ENCODE measurements at places on chromosomes 16 and 17. TPM values are rescaled to one million over a fixed set of nuclear protein-coding genes. Genes with fewer than 3 reads are reported as not detected.

TSNAXIP1 gene
- 0.52 TPM for total RNA-seq

- no peak for DNase-seq
Observed at GRCh38 chr16:411576-412265, 10.0 kb downstream of the DECR2 start.

TNS4 gene
- total RNA-seq: 15.5 TPM

DNA sequence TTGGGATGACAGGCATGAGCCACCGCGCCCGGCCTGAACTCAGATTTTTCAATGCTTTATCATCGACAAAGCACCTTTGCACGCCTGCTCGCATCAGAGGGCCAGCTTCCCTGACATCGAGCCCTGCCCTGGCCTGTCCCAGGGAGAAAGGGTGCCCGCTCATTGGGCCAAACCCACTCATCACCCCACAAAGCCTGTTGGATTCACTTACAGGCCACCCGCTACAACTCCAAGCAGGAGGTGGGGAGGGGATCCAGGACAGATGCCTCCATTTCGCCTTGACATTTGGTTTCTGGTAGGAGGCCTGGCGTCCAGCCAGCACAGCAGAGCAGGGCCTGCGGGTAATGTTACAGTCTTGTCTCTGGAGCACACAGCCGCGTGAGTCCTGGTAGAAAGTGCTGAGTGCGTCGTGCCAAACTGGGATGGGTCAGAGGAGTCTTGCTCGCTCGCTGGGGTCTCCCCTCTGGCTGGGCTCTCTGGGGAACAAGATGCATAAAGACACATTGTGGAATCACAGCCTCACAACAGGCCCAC, 19.8 kb downstream of the SMTNL2 start:
- no peak for DNase-seq

DNA sequence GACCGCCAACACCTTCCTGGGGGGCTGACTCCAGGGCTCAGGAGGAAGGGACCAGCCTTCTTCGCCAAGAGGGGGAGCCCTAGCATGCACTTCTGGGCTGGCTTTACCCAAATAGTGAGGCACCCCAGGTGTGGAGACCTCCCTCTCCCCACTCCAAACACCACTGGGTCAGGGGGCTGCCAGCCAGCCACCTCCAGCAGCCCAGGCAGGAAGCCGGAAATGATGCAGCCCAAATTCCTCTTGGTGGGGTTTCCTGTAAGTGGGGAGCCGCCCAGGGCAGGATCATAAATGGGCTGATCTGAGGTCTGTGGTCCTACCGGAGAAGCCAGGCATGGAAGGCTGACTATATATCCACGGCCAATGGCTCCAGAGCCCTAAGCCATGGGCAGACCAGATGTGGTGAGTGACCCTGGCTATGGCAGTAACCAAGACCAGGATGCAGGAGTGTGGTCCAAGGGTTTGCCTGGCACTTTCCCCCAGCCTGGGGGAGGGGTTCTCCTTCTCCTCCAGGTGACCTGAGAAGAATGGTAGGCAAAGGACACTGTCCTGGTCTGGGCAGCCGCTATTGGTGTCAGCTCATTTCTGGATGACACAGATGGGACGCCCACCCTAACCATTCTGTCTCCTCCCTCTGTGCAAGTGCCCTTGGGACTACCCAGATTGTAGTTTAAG, 4.2 kb downstream of the GIT1 start:
- no peak for DNase-seq

LIMD2 gene
- 228 TPM for total RNA-seq

Data from activated T-helper 1 cell treated with anti-CD3 and anti-CD28 coated beads, Interleukin-12 subunit alpha, Interleukin-12 subunit beta, Interleukin-2, Interleukin-4 antibody, amounts not matched to agents 30 ng/mL and 10 ng/mL and 1 ng/mL, durations not matched to agents 14 hours and 24 hours and 36 hours (primary cell).